ENCODE measurements at places on chromosomes 2 and 18. TPM values are rescaled to one million over a fixed set of nuclear protein-coding genes. Genes with fewer than 3 reads are reported as not detected.

- no peaks in the 10 kb centered on the region for H3K27me3 ChIP-seq
- H3K4me1 ChIP-seq = no peaks in the 10 kb centered on the region
- no peak overlapping the region for H3K27ac ChIP-seq
- no peak for DNase-seq
- H3K36me3 ChIP-seq = no peaks in the 10 kb centered on the region
- H3K4me3 ChIP-seq = no peak overlapping the region
These were observed 103.0 kb downstream of the KYNU start for GRCh38 chr2:142980246-142981068.

DNA sequence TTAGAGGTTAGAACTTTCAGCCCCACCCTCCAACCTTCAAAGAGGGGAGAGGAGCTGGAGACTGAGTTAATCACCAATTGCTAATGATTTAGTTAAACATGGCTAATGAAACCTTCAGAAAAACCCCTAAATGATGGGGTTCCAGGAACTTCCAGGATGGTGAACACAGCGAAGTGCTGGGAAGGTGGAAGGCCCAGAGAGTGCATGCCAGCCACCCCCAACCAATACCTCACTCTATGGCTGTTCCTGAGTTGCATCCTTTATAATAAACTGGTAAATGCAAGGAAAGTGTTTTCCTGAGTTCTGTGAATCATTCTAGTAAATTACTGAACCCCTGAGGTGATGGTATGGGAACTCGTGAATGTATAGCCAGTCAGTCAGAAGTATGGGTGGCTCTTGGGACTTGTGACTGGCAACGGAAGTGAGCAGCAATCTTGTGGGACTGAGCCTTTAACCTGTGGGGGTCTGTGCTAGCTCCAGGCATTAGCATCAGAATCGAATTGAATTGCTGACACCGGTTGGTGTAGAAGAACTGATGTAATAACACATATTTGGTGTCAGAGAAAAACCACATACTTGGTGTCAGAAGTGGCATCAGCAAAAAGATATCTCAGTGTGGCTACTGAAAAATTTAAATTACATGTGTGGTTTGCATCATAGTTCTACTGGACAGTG, 37.4 kb downstream of the NPHP1 start:
- H3K4me3 ChIP-seq = no peak overlapping the region
- H3K27ac ChIP-seq = no peak overlapping the region
- DNase-seq = no peak
- H3K27me3 ChIP-seq = no peaks in the 10 kb centered on the region

DNA sequence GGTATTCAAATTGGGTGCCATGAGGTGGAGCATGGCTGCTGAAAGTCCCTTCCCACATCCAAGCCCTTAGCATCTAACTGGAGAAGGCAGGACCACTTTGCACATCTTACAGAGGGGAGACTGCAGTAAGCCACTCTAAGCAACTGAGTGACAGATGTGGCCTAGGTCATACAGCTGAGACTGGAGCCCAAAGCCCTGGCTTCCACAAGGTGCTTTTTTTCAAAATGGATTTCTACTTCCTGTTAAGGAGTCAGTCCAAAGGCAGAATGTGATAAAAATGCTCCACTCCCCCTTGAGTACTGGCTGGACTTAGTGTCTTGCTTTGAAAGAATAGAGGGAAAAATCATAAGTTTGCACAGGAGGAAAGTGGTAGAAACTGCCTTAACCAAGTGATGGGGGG, 424.0 kb upstream of the SPRED2 start:
- no peak overlapping the region for H3K27ac ChIP-seq
- no peaks in the 10 kb centered on the region for H3K36me3 ChIP-seq
- no peaks in the 10 kb centered on the region for H3K4me1 ChIP-seq
- no peaks in the 10 kb centered on the region for H3K27me3 ChIP-seq
- no peak overlapping the region for H3K4me3 ChIP-seq

GRCh38 chr18:50819027-50819727, 639 bp downstream of the MRO start:
- no peaks in the 10 kb centered on the region for H3K36me3 ChIP-seq
- peak overlapping the region; percentile 54 for H3K4me3 ChIP-seq
- no peaks in the 10 kb centered on the region for H3K27me3 ChIP-seq
- peaks cover 5% of the 10 kb centered on the region for H3K4me1 ChIP-seq
- no peak overlapping the region for H3K27ac ChIP-seq

DNA sequence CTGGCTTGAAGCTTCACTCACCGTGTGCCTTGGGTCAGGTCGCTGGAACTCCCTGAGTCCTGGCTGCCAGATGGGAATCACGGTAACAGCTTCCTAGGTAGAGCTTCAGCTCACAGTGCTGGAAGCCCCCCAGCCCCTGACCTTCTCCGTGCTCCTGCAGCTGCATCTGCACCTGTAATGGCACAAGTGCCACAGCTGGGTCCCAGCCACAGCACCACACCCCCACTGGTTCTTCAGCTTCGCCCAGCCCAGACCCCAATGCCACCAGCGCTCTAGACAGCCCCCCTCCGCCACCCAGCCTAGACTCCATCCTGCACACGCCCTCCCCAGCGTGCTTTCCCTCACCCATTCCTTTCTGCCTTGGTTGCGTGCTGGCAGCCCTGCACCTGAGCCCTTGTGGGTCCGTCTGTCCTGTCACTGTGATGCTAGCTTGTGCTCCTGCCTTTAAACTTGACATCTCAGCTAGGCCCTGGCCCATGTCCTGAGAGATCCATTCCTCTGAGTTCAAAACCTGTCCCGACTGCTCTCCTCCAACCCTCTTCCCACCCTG, 7.6 kb upstream of the ESPNL start:
- DNase-seq = peak; percentile 27
- H3K4me1 ChIP-seq = peaks cover 3% of the 10 kb centered on the region
- no peak overlapping the region for H3K27ac ChIP-seq
- H3K36me3 ChIP-seq = no peaks in the 10 kb centered on the region

- no peak overlapping the region for H3K27ac ChIP-seq
- no peaks in the 10 kb centered on the region for H3K4me1 ChIP-seq
- no peaks in the 10 kb centered on the region for H3K27me3 ChIP-seq
- H3K36me3 ChIP-seq = no peaks in the 10 kb centered on the region
- no peak for DNase-seq
These were observed 136.8 kb downstream of the LRP1B start for GRCh38 chr2:141994066-141994465.

DNA sequence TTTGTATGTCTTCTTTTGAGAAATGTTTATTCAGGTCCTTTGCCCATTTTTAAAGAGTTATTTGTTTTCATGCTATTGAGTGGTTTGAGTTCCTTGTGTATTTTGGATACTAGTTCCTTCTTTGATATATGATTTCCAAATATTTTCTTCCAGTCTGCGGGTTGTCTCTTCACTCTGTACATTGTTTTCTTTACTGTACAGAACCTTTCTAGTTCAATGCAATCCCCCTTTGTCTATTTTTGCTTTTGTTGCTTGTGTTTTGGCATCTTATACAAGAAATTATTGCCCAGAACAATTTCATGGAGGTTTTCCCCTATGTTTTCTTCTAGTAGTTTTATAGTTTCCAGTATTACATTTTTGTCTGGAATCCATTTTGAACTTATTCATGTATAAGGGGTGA, 62.5 kb upstream of the ACVR1C start:
- no peak for DNase-seq
- no peaks in the 10 kb centered on the region for H3K4me1 ChIP-seq
- H3K36me3 ChIP-seq = no peaks in the 10 kb centered on the region

- peak overlapping the region; percentile 45 for H3K4me3 ChIP-seq
- no peaks in the 10 kb centered on the region for H3K27me3 ChIP-seq
- no peaks in the 10 kb centered on the region for H3K36me3 ChIP-seq
- 0 out of 2 replicates have a peak overlapping the region, but pooled peaks have one; percentile 35 for H3K27ac ChIP-seq
- no peak for DNase-seq
These were observed 171.9 kb downstream of the AGAP1 start for GRCh38 chr2:235665661-235666212.

- no peaks in the 10 kb centered on the region for H3K4me1 ChIP-seq
- no peak overlapping the region for H3K4me3 ChIP-seq
- no peak for DNase-seq
- no peak overlapping the region for H3K27ac ChIP-seq
- no peaks in the 10 kb centered on the region for H3K27me3 ChIP-seq
- no peaks in the 10 kb centered on the region for H3K36me3 ChIP-seq
These were observed 143.7 kb upstream of the RPRM start for GRCh38 chr2:153622285-153622684.

- no peak for DNase-seq
- peaks cover 40% of the 10 kb centered on the region for H3K4me1 ChIP-seq
- H3K27ac ChIP-seq = peak overlapping the region; percentile 80
- peaks cover 7% of the 10 kb centered on the region for H3K36me3 ChIP-seq
These were observed 3.5 kb upstream of the RNPEPL1 start for GRCh38 chr2:240564561-240565332.

- DNase-seq = no peak
- H3K4me3 ChIP-seq = no peak overlapping the region
- no peak overlapping the region for H3K27ac ChIP-seq
- peaks cover 13% of the 10 kb centered on the region for H3K4me1 ChIP-seq
- H3K36me3 ChIP-seq = peaks cover 4% of the 10 kb centered on the region
These were observed 61.3 kb downstream of the CUL3 start for GRCh38 chr2:224523626-224524577.

DNA sequence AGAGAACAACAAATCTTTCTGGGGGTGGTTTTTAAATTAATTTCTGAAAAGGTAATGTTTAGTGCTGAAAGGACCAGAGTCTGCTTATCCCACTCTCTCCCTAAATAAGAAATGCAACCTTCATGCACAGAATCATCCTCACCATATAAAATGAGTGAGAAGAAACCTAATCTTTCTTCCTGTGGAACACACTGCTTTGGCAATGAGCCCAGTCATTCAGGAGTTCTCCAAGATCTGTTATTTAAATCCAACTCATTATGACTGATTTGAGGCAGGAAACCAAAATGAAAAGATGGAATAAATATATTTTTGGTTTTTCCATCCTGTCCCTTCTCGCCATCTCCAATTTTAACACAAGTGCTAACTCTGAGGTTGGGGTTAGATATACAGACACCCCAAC, 228.3 kb downstream of the SRBD1 start:
- H3K4me1 ChIP-seq = no peaks in the 10 kb centered on the region
- no peak overlapping the region for H3K4me3 ChIP-seq
- no peaks in the 10 kb centered on the region for H3K27me3 ChIP-seq
- peaks cover 2% of the 10 kb centered on the region for H3K36me3 ChIP-seq
- no peak overlapping the region for H3K27ac ChIP-seq
- DNase-seq = no peak

- no peak overlapping the region for H3K27ac ChIP-seq
- no peak for DNase-seq
- no peak overlapping the region for H3K4me3 ChIP-seq
- no peaks in the 10 kb centered on the region for H3K36me3 ChIP-seq
These were observed 55.9 kb upstream of the NT5C1B start for GRCh38 chr2:18645315-18645714.

DNA sequence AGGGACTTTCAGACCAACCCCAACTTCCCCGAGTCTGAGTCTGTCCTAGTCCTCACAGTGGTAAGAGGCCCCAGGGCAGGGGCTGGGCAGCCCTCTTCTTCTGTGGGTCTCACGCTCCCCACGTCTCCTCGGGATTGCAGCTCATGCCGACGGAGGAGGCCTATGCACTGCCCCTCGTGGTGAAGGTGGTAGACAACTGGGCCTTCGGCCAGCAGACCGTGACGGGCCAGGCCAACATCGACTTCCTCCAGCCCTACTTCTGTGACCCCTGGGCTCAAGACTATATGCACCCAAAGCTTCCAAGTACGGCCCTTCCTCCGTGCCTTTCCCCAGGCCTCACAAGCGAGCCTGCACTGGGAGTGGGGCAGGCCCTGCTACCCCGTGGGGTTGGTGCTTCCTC, 44.3 kb downstream of the LMAN2L start:
- H3K36me3 ChIP-seq = no peaks in the 10 kb centered on the region
- no peak for DNase-seq
- no peak overlapping the region for H3K4me3 ChIP-seq
- H3K4me1 ChIP-seq = no peaks in the 10 kb centered on the region
- H3K27me3 ChIP-seq = no peaks in the 10 kb centered on the region

DNA sequence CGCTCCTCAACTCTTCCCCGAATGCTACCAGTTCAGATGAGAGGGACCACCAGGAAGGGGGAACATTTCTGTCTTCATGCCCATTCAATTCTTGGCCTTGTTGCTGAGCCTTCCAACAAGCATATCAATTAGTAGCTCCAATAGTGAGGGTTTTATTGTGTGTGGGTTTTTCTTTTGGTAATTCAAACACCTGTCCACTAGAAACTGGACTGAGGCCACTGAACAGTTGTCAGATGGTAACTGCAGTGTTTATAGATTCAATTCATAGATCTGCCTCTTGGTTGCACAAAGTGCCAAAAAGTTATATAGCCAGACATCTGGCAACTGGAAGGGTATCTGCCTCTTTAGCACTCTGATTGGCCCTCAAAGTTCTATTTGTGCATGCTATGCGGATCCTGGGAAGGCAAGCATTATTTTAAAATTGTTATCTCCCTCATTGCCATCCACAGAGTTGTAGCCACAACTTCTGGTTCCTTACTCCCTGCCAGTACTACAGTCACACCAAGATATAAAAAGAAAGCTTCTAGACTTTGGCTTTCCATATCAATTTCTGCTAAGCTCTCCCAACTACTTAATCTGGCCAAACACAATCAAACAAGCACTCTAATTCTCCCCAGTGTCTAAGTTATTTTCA, 83.3 kb upstream of the ZNF521 start:
- H3K4me1 ChIP-seq = peaks cover 2% of the 10 kb centered on the region
- no peaks in the 10 kb centered on the region for H3K36me3 ChIP-seq
- H3K27me3 ChIP-seq = no peaks in the 10 kb centered on the region
- H3K27ac ChIP-seq = no peak overlapping the region

DNA sequence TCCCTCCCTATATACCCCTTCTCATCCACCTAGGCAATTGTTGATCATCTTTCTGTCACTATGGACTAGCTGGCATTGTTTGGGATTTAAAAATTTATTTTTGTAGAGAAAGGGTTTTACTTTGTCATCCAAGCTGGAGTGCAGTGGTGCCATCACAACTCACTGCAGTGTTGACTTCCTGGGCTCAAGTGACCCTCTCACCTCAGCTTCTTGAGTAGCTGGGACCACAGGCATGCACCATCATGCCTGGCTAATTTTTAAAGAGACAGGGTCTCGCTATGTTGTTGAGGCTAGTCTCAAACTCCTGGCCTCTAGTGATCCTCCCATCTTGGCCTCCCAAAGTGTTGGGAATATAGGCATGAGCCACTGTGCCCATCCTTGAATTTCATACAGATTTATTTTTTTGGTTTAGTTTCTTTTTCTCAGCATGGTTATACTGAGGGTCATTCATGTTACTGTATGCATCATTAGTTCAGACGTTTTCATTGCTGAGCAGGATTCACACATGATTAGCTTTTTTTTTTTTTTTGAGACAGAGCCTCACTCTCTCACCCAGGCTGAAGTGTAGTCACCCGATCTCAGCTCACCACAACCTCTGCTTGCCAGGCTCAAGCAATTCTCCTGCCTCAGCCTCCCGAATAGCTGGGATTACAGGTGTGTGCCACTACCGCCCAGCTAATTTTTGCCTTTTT, 8.6 kb upstream of the PCARE start:
- H3K4me3 ChIP-seq = no peak overlapping the region
- H3K27me3 ChIP-seq = no peaks in the 10 kb centered on the region
- no peak overlapping the region for H3K27ac ChIP-seq
- H3K36me3 ChIP-seq = no peaks in the 10 kb centered on the region
- DNase-seq = no peak

Gene DCDC2C
- not detected for polyA plus RNA-seq

Gene CD302
- polyA plus RNA-seq = 5.1 TPM

Gene NOSTRIN
- not detected for polyA plus RNA-seq

Gene VWA3B
- polyA plus RNA-seq = not detected

Gene RMND5A
- 4.3 TPM for polyA plus RNA-seq

Gene BOLA3
- polyA plus RNA-seq = 90.1 TPM

Gene SFT2D3
- 3.9 TPM for polyA plus RNA-seq

Data from SK-N-SH (cell line).